ENCODE measurements at places on chromosomes 11 and 22.

- DNase-seq: no peak
Measured at GRCh38 chr11:64244966-64245365, 1.8 kb downstream of the PPP1R14B start.

GRCh38 chr11:11071486-11071885, 213.6 kb upstream of the ZBED5 start:
- no peak for DNase-seq

- DNase-seq: no peak
Measured at GRCh38 chr22:48952256-48953102, 875.2 kb downstream of the BRD1 start.

DNA sequence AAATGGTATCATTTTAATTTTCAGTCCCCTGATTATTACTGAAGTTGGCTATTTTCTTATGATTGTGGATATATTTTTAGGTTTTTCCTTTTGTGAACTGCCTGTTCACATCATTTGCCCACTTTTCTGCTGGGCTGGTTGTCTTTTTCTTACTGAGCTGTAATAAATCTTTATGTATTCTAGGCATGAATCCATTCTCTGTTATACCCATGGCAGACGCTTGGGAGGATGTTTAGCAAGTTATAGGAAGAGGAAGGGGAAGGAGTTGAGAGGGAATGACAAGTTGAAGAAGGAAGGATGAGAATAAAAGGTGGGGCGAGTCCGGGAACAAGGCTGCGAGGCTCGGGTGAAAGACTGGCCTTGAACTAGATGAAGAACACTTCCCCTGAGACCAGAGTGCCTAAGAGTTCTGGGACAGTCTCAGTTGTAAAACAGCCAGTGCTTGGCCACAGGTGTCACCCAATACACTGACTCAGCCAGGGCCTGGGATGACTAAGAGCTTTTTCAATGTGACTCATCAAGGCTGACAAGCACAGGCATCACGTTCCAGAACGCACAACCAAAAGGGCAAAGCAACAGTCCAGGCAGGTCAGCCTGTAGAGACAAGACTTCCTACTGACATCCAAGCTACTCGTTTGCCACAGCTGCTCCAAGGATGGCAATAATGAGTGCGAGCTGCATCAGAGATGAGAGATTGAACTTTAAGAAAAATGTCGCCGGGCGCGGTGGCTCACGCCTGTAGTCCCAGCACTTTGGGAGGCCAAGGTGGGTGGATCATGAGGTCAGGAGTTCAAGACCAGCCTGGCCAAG, 35.2 kb downstream of the LRFN4 start:
- no peak for DNase-seq

DNA sequence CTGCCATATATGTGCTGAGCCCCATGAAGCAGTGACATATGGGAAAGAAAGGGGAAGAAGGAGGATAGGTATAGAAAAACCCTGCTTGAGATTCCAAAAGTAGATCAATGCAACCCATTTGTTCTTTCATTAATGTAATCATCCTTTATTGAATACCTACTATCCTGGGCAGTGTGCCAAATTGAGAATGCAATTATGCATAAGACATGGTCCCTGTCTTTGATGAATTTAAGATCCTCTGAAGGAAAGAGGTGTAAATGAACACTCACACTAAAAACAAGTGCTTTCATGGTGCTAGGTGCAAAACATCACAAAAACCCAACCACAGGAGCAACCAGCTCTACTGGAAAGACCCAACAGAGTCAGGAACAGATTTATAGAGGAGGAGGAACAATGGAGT, 29.7 kb downstream of the FLI1 start:
- DNase-seq: no peak

DNA sequence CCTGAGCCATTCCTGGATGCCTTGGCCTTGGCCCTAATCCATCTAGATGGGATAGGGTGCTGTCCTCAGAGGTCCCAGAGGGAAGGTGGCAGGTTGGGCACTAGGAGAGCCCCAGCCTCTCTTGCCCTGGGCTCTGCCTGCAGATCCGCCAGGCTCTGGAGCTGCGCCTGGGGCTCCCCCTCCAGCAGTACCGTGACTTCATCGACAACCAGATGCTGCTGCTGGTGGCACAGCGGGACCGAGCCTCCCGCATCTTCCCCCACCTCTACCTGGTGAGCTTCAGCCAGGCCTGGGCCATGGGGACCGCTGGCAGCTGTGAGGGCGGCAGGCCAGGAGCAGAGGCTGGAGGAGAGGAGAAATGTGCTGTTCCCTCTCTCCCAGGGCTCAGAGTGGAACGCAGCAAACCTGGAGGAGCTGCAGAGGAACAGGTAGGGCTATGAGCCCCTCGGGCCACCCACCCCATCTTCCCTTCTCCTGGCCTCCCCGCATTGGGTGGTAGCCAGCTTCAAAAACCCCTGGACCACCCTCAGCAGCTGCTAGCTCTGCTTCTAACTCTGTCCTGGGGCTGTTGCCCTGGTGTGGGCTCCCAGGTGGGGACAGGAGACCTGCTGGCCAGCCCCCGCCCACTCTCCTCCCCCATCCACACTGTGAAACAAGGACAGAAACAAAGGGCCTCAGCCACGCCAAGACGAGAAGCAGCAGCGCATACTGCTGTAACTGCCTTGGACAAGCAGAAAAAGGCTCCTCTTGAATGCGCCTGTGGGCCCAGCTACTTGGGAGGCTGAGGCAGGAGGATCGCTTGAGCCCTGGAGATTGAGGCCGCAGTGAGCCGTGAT, 4.9 kb downstream of the SSH3 start:
- DNase-seq: no peak

DNA sequence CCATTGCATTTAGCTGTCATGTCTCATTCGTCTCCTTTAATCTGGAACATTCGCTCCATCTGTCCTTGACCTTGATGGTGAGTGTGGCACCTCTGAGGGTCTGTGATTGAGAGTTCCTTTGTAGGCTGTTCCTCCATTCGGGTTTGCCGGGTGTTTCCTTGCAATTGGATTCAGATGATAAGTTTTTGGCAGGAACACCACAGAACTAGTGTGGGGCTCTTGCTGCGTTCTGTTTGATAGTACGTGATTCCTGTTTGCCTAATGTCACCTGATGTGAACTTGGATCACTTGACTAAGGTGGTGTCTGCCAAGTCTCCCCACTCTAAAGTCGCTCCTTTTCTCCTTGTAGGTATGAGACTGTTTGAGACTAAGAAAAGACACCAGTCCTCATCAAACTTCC, 109.7 kb upstream of the TMEM45B start:
- DNase-seq: no peak

- no peak for DNase-seq
Measured at GRCh38 chr11:102436976-102437375, 15.6 kb downstream of the TMEM123 start.

DNA sequence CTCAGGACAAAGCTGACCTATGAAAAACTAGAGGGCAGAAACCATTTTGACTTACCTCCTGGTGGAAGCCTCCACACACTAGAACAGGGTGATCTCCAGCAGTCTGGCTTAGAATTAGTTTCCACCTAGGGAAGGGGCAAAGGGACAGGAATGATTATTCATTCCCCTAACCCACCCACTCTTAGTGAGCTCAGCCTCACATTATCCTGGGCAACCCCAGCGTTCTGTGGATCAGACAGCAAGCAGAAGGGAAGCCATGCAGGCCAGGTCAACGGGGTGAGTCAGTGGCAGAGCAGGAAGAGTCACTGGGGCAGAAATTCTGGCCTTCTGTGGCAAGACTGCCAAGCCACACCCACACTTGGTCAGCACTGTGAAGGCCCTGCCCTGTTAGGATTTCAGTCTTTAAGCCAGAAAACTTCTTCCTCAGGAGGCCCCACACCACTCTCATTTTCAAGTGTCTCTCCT, 10.5 kb downstream of the NUMA1 start:
- DNase-seq: peak; percentile 89

- no peak for DNase-seq
Measured at GRCh38 chr22:28208787-28209186, 289.7 kb upstream of the PITPNB start.

DNA sequence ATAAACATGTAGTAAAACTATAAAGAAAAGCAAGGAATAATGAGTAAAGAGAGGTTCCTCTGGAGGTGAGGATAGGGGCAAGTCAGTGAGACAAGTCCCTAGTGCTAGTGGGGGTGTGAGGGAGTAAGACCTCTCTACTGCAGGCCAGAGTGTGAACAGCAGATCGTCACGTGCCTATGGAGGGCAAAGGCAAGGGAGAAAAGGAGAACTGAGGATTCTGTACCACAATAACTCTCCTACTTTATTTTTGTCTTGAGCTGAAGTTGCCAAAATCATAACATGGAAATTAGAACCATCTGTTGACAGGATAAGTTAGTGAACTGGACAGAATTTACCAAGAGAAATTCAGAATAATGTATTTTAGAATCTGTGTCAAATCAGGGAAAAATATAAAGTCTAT, 77.6 kb downstream of the ENTHD1 start:
- DNase-seq: no peak

DNA sequence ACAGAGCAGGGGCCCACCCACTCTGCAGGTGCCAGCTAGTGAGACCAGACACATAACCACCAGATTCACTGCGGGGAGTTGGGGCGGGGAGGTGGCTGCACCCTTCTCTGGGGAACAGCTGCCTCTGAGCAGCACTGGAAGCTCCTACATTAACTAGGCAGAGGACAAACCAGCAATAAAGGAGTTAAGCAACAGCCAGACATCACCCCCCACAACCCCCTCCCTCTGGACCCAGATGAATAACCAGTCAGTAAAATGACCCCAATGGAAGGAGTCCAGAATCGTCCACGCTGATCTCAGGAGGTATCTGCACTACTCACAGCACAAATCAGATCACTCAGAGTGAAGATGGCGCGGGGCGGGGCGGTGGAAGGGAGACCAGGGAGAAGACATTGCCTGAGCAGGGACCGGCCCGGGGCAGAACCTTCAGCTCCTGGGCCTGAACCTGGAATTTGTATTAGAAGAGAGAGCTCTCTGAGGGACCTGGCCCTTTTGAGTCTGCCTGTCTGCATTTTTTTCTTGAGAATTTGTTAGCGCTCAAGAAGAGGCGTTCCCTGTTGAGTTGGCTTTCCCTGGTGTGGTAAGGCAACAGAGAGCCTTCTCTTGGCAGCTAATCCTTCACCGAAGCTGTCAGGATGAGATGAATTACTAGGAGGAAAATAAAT, 125.5 kb upstream of the NCAM1 start:
- DNase-seq: no peak

DNA sequence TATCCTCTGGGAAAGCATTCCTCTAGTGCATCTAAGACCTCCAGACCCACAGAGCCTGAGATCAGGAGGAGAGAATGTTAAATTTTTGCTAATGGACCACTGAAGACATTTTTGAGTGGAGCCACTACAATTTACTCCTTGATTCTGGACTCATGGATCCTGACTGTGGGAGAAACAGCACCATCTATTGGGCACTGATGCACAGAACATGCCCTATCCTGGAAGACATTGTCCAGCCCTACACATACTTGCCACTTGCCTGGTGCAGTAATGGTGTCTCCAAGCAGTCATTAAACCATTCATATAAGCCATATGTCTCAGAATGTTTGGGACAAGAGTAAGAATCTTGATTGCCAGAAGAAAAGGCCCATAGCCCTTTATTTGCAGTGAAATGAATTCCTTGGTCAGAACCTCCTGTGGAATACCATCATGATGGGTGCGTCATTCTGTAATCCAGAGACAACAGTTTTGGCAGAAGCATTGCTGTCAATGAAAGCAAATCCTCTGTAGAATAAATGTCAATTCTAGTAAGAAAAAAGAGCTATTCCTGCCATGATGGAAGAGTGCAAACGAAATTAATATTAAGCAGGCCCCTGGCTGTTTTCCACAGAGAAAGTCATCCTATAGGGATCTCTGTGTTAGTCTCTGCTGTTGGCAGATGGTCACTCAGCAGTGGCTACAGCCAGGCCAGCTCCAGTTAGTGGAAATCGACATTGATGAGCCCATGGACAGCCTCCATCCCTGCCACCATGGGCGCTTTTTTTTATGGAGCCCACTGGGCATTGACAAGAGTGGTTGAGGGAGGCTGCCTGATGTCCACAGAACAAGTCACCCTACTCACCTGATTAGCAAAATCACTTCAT, 43.5 kb downstream of the GGTLC2 start:
- no peak for DNase-seq

DNA sequence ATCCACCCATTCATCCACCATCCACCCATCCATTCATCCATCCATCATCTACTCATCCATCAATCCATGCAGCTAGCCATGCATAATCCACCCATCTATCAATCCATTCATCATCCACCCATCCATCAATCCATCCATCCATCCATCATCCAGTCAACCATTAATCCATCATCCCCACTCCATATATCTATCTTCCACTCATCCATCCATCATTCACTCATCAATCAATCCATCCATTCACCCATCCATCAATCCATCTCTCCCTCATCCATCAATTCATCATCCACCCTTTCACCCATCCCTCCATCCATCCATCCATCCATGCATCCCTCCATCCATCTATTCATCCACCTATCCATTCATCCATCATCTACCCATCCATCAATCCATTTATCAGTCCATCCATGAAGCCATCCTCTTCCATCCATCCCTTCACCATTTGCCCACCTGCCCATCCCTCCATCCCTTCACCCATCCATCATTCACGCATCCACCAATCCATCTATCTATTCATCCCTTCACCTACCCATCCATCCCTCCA, 689.4 kb downstream of the BRD1 start:
- DNase-seq: no peak

DNA sequence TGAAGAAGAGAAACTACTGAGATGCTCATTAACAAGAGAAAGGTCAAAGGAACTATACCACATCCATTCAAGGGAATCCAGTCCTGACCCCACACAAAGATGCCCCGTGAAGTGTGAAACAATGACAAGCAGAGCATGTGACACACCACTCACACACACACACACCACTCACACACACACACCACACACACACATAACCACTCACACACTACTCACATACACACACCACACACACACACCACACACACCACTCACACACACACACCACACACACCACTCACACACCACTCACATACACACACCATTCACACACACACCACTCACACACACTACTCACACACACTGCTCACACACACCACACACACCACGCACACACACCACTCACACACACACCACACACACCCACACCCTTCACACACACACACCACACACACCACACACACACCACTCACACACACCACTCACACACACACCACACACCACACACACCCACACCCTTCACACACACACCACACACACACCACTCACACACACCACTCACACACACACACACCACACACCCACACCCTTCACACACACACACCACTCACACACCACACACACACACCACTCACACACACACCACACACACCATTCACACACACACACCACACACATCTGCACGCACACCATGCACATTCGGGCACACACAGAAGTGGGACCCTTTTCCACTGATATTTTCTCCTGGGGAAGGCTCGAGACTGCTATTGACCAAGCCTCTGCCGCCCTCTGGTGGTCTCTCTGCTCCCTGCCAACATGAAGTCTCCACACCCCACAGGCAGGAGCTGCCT, 32.0 kb upstream of the COMT start:
- DNase-seq: peak; percentile 91

Data from Right ventricle myocardium superior (tissue), 1 donor.